ENCODE measurements at places on chromosomes 1 and 21.

- DNase-seq: no peak
These were observed 39.9 kb downstream of the TEX35 start for GRCh38 chr1:178552856-178553255.

DNA sequence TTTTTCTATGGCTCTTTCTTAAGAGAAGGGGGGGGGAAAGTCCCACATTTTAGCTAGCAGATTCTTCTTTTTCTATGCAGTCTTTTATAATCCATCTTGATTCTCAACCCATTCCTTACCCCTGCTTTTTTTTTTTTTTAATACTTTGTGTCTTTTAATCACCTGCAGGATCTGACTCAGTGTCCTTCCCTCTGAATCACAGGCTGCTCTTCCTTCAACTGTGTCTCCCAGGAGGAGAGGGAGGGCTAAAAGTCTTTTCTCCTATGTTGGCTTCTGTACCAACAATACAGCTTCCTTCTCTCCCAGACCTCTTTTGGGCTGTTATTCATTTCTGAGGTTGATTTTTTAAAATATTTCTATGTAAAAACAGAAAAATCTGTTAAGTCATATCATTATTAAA, 686.2 kb downstream of the ADGRL2 start:
- no peak for DNase-seq

DNA sequence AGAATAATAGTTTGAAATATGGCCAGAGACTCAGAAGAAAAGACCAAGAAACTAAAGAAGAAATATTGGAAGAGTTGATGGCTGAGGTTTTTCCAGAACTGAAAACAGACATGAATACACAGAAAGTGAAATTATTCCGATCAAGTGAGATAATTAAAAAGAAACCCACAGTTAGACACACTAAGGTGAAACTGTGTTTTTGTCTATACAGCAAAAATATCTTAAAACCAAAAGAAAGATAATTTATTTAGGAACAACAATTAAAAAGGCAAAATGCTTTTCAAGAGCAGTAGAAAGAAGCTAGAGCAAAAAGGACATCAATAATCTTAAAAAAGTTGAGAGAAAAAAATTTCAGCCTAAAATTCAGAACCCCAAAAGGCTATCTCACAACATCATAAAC, 116.3 kb downstream of the COP1 start:
- DNase-seq: no peak

GRCh38 chr1:39926343-39926793, 24.7 kb upstream of the MYCL start:
- DNase-seq: no peak

DNA sequence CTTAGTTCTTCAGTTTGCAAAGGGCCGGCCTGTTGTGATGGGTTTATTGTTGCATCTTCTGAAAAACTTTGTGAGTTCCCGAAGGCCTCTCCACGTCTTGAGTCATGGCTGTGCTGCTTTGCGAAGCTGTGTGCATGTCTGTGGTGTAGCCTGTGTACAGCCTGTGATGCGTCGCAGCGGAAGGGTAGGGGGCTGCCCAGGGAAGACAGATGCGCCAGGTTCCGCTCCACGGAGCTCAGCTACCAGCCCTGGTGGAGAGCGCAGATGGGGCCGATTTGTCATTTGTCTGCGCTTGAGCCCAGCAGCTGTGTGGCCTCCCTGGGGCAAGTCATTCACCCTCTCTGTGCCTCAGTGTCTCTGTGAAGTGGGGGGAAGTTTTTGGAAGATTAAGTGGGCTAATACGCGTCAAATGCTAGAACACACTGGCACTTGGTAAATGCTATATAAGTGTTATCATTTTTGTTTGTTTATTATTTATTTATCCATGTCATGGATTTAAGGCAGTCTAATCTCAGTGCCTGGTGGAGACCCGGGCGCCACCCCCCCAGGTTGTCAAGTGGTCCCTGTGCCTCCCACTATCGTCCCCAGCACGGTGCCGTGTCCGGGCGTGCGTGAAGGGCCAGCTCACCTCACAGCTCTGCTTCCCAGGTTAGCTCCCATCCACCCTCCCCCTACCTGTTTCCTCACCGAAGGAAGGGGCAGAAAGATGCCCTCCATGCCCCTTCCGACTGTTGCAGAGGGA, 8.4 kb downstream of the PDE9A start:
- DNase-seq: no peak

GRCh38 chr21:46323227-46323709, 402 bp downstream of the C21orf58 start:
- DNase-seq: no peak

- no peak for DNase-seq
These were observed 6.5 kb downstream of the FMO5 start for GRCh38 chr1:147218606-147219005.

GRCh38 chr1:143497374-143497747, 474.4 kb downstream of the FAM72C start:
- no peak for DNase-seq

- no peak for DNase-seq
These were observed 100.2 kb downstream of the GTF2B start for GRCh38 chr1:88791192-88791591.

GRCh38 chr21:18294100-18294499, 49.5 kb downstream of the CHODL start:
- no peak for DNase-seq

GRCh38 chr1:7538849-7539768, 232.0 kb upstream of the VAMP3 start:
- DNase-seq: no peak

GRCh38 chr1:44217809-44218410, 4.6 kb downstream of the DMAP1 start:
- no peak for DNase-seq

- no peak for DNase-seq
These were observed 79.9 kb downstream of the LAMC1 start for GRCh38 chr1:183103147-183103546.

DNA sequence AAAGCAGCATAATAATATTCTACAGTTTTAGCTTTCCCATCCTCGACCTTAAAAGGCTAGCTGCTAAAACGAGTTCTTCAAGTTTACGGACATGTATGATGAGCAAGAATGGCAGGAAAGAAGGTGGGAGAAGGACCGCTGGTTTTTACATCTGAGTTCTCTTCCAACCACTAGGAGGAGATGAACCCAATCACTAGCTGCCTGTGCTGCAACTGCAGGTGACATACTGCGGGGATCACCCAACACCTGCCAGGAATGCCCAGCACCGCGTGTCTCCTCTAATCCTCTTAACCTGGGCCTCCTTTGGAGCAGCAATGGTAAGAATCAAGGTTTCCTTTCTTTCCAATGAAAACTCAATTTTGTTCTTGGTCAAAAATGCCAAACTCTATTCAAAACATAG, 23.5 kb downstream of the TOR3A start:
- DNase-seq: no peak

DNA sequence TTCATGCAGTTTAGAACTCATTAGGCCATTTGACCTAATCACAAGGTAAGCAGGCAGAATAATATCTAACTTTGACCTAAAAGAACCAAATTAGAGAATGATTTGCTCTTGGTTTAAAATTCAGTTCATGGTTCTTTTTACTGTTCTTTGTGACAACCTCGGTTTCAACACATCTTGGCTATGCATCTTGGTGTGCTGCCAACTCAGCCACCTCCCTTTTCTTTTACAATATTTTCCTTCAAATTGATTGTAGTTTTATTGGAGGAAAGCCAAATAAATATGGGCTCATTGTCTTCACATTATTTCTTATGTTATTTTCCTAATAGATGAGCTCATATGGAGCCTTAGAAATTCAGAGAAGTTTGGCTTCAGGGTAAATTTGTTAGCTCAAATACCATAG, 338.3 kb downstream of the SIPA1L2 start:
- peak; percentile 40 for DNase-seq

DNA sequence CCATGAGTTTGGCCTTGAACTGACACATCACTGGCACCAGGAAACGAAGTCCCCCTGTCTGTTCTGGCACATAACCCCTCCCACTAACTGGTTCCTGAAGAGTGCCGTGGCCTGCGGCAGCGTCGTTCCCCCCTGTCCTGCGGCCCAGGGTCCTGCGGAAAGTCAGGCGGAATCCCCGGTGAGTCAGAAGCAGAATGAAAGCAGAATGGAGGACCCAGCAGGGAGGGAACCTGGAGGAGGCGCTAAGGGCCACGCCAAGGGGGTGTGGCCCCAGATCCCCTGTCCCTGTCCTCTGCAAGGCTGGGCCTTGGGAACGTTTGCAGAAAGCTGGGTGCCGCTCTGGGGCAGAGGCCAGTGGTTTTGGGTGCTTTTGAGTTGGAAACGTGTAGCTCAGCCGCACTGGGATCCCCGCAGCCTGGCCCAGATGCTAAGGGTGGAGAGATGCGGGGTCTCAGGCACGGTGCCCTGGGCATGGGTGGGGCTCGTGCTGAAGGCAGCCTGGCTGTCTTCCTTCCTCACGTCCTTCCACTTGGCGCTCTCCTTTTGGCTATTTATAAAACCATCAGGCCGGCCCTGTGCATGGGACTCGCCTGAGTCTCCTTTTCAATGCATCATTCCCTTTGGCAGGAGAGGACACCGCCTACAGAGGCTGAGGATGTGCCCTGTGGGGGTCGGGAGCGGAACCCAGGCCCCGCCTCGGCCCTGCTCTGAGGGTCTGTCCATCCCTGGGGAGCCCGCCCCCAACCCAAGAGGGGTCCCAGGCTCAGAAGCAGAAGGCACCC, 36.2 kb downstream of the TP73 start:
- no peak for DNase-seq

DNA sequence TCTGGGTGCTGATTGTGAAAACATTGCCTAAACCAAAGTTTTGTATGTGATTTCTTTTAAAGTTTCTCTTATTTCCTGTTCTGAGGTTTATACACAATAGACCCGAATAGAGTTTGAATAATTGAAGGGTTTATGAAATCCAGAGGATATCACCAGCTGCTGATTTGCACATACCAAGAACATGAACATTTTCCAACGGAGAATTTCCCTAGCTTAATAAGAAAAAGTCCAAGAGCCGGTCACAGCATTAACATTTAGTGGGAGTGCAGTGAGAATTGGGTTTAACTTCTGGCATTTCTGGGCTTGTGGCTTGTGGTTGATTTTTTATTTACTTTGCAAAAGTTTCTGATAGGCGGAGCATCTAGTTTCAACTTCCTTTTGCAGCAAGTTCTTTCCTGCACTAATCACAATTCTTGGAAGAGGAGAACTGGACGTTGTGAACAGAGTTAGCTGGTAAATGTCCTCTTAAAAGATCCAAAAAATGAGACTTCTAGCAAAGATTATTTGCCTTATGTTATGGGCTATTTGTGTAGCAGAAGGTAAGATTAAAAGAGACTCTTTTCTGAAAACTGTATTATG, at the start of gene CFH:
TSS of gene CFH (plus strand) at position 407 of the 579 bp plus-strand sequence. CDS start at position 482, 75 bp downstream.
- DNase-seq: peak; percentile 34

DNA sequence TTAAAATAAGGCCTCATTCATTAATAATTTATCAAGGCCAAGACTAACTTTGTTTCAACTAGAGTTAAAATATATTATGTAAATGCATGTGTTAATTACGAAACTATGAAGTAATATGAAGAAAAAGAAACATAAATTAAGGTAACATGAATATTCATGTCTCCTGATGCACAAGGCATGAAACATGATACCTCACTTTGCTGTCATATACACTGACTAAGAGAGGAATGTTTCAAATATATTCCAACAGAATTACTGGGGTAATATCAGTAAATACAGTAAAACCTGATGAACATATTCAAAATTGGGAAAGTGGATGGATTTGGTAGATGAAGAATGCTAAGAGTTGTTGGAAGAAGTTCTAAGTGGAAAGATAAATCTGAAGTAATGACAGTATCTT, 274.6 kb downstream of the LRRC7 start:
- no peak for DNase-seq

GRCh38 chr21:32817208-32817607, 45.7 kb upstream of the PAXBP1 start:
- DNase-seq: no peak

GRCh38 chr21:26557106-26557505, 16.0 kb downstream of the CYYR1 start:
- DNase-seq: no peak

DNA sequence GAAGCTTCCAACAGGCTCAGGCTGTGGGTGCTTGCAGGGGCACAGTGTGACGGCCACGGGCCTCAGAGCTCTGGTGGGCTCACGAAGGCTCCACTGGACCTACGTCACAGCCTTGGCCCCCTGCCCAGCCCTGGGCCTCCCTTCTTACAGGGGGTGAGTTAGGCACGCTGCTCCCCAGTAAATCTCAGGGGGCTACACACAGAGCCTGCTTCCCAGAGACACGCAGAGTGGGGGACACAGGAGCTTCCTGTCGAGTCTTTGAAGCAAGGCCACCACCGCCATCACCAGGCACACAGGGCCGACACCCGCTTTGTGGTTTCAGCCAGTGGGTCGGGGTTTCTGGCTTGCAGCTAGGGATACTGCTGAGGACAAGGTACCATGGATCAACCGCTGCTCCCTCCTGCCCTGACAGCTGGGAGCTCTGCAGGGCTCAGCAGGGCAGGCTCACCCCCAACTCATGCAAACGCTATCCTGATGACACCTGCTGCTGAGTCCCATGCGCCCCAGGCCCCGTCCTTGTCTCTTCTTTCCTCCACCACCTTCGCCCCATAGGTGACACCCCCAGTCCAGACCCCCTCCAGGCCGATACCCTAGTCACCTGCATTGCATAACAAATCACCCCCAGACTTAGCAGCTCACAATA, 5.5 kb upstream of the CFAP410 start:
- DNase-seq: no peak

All from right lung (tissue), 10 donors.